ENCODE measurements at places on chromosomes 7 and 10. TPM values are rescaled to one million over a fixed set of nuclear protein-coding genes. Genes with fewer than 3 reads are reported as not detected.
A peak's percentile ranks its signal among the peaks of the same experiment; 100 is the strongest.

KCNIP2 gene
- total RNA-seq: 76.7 TPM

MOGAT3 gene
- total RNA-seq: not detected

ADAM12 gene
- total RNA-seq: 8.4 TPM

ADCY1 gene
- total RNA-seq: 218 TPM

CALD1 gene
- total RNA-seq: 65.2 TPM

LZTS2 gene
- 37.0 TPM for total RNA-seq

ANK3 gene
- 510 TPM for total RNA-seq

MALRD1 gene
- 2.2 TPM for total RNA-seq

- DNase-seq: peak; percentile 63
These were observed 105.6 kb upstream of the COL1A2 start for GRCh38 chr7:94289071-94289470.

DNA sequence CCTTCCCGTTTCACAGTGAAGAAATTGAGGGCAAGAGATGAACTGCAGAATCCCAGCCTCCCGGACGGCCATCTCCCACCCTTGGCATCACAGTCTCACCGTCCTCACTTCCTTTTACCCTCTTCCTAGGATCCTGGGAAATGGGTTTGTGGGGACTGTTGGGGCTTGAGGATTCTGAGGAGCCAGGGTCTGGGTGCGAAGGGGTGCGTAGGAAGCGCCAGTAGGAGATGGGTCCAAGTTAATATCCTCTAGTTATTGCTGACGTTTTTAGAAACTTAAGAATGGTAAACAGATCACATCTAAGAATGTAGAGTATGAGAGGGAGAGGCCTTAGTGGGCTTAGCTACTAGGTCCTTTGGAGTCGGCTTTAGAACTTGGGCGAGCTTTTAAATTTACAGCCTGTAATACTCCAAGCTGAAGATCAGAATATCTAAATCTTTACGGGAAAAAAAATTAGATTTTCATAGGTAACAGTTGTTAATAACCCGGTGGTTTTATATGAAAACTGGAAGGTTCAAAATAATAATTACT is 696 bp downstream of the MALSU1 start:
- no peak for DNase-seq

DNA sequence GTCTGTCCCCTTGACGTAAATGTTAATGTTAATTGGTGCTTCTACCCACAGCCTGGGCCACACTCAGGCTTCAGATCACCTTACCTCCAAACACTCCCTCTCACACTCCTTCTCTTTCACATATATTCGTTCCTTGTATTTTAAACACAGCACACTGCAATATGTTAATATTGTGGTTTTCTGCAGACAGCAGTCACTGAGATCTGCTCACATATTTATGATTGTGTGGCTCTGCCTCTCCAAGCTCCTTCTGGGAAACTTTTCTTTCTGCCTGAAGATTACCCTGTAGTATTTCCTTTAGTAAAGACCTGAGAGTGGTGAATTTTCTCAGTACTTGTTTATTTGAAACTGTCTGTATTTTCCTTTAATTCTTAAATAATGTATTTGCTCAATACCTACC is 104.7 kb downstream of the VWC2 start:
- DNase-seq: no peak

DNA sequence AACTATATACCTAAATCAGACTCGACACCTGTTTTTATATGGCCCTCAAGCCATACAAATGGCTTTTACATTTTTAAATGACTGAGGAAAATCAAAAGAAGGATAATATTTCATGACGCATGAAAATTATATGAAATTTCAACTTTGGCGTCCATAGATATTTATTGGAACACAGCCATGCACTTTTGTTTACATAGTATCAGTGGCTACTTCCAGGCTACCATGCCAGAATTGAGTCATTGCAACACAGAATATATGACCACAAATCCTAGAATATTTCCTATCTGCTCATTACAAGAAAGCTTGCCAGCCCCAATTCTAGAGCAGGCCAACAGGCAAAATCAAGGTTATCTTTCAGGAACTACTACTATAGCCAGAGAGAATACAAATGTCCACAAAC is 29.3 kb downstream of the AFAP1L2 start:
- no peak for DNase-seq

- DNase-seq: no peak
These were observed 28.3 kb downstream of the NRP1 start for GRCh38 chr10:33306126-33306525.

DNA sequence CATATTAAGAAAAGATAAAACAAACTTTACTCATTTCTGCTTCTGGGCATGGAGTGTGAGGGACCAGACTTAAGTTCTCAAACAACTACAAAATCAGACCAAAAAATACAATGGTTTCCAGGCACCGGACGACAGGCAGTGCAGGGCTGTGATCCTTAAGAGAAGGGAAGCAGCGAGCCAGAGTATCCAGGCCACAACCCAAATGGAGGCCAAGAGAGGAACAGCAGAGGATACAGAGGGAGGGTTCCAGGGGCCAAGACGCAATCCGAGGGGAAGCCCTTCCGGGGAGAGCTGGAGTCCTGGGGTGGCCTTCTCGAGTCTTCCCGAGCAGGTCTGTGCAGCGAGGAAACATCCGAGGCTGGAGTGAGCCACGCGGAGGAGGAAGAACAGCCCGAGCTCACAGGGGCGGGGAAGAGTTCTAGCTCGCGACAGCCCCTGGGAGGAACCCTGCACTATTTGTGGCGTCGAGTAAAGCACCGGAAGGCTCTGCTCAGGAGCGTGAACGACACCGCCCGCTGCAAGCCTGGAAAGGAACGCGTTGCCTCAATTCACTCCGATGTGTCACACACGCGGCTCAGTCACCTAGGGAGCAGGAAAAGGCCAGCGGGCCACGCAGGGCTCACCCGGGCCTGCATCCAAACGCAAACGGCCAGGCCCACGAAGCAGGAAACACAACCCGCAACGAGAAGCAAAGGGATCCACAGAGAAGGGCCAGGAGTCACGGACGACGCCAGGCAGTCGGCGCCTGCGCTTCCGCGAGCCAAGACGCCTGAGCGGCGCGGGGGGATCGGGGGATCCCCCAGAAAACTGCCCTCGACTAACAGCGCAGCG is 933 bp upstream of the RNF32 start:
- no peak for DNase-seq

- DNase-seq: no peak
These were observed 87.2 kb downstream of the MDFIC start for GRCh38 chr7:115009139-115009538.

- DNase-seq: no peak
These were observed 37.0 kb downstream of the KLF6 start for GRCh38 chr10:3747984-3748383.

- DNase-seq: no peak
These were observed 12.1 kb downstream of the OR9A4 start for GRCh38 chr7:141928146-141928844.

GRCh38 chr7:91345449-91345848 is 81.2 kb downstream of the FZD1 start:
- no peak for DNase-seq

GRCh38 chr7:122289426-122289825 is 15.1 kb downstream of the FEZF1 start:
- DNase-seq: no peak

GRCh38 chr7:48298779-48299178 is 127.5 kb downstream of the ABCA13 start:
- DNase-seq: no peak

DNA sequence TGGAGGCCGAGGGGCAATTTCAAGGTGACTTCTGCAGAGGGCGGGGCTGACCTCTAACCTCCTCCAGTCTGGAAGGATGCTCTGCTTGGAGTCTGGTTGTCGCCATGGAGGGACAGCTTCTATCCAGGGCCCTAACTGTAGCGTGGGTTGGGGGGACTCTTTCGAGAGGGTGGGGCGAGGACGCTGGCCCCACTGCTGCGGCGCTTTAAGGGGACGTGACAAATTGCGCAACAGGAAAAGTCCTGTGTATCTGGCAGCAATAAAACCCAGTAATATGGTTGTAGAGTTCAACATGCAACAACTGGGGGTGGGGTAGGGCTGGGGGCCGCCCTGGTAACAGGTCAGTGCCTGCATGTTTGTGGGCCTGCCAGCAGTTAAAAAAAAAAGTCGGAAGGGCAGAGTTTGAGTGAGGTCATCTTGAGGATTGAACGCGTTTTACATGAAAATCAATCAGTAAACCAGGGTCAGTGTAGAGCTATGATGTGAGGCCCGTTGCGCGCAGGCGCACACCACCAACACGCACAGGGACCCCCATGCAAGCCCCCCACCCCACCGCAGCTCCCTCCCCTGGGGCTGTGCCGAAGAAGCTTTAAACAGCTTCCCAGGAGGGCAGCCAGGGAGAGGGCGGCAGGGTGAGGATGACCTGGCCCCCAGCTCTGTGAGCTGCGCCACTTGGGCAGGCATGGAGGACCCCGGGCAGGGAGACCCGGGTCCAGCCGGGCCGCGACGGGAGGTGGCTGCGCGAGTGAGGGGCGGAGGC is 4.3 kb downstream of the SHH start:
- DNase-seq: no peak

DNA sequence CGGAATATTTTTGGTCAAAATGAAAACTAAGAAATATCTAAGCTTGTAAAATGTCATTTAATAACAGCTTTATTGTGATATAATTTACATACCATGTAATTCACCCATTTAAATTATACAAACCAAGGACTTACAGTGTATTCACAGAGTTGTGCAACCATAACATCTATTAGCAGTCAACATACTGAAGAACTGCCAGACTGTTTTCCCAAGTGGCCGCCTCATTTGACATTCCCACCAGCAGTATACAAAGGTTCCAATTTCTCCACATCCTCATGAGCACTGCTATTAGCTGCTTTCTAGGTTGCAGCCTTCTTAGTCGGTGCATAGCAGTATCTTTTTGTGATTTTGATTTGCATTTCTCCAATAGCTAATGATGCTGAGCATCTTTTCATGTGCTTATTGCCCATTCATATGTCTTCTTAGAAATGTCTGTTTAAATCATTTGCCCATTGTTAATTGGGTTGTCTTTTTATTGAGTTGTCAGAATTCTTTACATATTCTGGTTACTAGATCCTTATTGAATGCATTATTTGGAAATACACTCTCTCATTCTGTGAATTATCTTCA is 153.0 kb upstream of the FGFR2 start:
- no peak for DNase-seq

DNA sequence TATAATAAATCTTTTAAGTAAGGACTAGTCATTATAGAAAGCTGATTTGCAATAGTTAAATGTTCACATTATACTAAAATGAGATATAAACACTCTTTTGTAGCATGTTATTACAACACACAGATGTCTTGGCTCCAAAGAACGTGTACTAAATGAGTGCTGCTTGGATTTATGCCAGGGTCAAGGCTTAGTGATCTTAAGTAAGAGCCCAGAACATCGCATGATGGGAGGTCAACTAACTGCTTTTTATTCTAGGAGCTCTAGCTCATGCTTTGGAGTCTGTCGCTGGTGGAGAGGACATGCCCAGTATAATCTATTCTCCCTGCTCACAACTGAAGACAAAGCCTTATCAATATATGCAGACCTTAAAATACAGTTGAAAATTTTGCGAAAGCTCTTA is 315.1 kb downstream of the BBS9 start:
- no peak for DNase-seq

DNA sequence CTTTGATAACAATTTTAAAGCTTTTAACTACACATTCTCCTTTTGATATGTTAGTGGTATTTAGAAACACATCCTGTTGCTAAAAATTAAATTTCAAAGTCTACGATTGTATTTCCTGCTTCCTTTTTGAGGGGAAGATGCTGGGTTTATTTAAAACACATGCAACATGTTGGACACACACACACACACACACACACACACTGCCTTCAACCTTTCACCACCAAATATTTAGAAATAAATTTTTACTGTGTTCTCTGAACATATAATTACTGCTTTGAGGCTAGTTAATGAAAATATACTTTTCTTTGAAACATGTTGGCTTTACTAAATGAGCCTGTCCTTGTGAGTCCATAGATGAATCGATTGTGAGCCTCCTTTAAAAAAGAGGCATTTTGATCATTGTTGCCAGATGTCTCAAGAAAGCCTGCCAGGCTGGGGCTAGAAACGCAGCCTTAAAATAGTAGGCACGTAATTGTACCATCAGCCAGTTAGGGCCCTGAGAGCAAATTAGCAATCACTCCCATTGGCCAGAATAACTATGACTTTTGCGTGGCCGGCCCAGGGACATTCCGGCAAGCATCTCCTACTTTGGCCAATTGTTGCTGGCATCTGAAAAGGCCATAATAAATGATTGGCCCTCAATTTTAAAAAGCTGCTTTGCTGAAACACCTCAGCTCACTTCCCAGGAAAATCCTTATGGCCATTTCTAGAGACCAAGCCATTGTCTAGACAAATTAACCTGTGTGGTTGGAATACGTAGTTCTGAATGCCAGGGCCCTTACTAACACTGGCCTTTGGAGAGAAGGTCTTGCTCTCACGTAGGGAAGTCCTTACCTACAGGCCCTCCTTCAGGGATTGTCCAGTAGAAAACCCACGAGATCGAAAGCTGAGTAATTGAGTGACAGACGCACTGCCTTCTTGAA is 9.9 kb upstream of the TEX36 start:
- no peak for DNase-seq

- DNase-seq: no peak
These were observed 642.9 kb downstream of the SDK1 start for GRCh38 chr7:3943779-3944520.

GRCh38 chr7:129095258-129095657 is 40.3 kb upstream of the TNPO3 start:
- DNase-seq: no peak

- DNase-seq: no peak
These were observed 9.3 kb upstream of the UNCX start for GRCh38 chr7:1223196-1223981.

Measured in dorsolateral prefrontal cortex (tissue), 122 donors.